ENCODE measurements at places on chromosomes 11 and 22.

- DNase-seq: peak; percentile 32
Measured at GRCh38 chr22:23182309-23183060, 2.2 kb downstream of the BCR start.

GRCh38 chr22:23218867-23219251, 38.5 kb downstream of the BCR start:
- DNase-seq: peak; percentile 34

DNA sequence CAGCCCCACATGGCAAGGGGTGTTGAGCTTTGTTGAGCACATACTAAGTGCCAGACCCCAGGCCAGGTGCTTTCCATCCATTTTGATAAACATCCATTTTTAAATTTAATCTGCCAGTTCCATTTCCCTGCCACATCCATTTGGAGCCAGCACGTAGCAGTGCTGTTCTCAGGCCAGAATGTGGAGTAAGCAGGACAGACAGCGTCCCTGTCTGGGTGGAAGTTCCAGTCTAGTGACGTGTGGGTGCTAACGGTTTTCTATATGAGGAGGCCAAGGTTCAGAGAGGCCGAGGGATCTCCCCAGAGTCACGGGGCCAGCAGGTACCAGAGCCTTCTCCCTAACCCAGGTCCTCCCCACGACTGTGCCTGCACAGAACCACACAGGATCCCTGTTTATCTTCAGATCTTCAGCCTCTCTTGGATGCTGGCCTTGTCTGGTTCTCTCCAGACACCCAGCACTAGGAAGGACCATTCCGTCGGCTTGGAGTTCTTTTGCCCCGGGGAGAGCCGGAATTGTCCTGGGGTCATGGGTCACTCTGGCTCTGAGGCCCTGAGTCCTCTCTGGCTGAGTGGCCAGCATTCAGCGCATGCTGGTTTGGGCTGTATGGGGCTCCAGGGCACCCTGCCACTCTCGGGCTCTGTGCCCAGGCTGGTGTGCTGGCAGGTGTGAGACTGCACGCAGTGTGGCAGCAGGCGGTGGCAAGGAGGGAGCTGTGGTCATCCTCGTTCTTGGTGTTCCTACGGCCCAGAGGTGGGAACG, 63.6 kb upstream of the PPARA start:
- no peak for DNase-seq

DNA sequence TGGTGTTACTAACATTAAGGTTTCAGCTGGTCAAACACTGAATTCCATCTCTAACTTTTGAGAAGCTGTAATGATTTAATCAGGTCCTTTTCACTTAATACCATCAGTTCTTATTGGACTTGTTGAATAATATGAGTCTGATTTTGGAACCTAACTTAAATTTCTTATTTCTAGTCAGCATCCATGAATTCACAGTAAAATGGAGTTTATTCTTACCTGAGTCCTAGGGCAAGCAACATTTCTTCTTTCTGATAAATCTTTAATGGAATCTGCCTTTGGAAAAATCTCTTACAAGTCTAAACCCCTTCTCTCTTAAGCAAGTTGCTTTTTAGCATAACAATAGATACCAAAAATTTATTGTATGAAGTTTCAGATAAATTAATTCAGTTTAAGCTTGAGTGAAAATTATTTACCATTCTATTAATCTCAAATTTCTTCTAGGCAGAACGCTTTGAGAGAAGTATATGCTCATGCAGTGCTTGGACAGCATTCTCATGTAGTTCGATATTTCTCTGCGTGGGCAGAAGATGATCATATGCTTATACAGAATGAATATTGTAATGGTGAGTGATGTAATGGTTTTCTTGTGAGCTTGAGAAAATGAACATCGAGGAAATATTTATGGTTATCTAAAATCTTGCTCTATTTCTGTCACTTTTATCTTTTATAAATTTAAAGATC, 3.4 kb downstream of the WEE1 start:
- peak; percentile 73 for DNase-seq

- no peak for DNase-seq
Measured at GRCh38 chr11:5174934-5175333, 20.4 kb upstream of the OR52A1 start.

DNA sequence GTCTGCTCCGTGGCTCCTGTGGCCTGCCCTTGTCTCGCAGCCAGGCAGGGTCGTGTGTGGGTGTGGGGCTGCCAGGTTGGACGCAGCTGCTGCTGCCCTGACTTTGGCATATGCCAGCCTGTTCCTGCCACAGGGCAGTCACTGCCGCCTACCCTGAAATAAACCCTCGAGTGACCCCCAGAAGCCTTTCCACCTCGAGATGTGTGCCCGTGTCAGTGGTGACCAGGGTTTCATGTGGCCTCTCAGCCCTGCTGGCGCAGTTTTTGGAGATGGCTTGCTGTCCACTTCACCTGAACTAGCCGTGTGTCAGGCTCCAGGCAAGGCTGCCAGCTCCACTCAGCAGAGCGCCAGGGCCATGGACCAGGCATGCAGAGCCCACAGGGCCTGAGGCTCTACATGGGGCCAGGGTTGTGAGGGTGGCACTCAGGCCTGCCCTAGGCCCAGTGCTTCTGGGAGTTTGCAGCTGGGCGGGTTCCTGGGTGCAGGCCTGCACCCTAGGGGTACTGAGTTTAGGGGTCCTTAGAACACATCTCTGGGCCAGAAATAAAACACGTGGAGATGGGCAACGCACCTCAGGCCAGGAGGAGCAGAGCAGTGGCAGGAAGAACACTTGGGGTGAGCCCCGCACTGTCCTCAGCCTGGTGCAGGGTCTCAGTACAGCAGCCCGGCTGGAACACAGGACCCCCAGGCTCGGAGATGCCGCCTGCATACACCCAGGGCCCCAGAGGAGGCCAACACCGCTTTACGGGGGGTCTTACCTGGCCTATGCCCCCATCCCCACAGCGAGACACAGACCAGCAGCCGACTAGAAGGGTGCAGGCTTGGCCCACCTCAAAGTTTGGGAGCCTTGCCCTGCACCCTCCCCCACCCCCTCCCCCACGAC, 8.8 kb upstream of the PANX2 start:
- DNase-seq: no peak

DNA sequence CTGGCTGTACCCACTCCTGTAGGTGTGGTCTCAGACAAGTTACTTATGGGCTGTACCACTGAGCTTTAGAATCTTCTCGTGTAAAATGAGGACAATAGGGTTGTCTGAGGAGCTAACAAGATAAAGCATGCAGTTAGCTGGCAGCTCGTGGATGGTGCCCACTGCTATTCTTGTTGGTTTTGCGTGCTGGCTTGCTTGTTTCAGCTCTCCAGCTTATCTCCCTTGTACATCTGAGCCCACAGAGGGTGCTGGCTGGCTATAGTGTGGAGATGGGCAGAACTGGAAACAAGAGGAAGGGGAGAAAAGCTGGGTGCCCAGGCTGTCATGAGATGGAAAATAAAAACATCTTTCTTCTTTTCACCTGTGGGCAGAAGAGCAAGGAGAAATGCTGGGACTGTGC, 46.5 kb upstream of the GALNT18 start:
- DNase-seq: no peak

- no peak for DNase-seq
Measured at GRCh38 chr11:87438416-87438815, 400.7 kb downstream of the TMEM135 start.

DNA sequence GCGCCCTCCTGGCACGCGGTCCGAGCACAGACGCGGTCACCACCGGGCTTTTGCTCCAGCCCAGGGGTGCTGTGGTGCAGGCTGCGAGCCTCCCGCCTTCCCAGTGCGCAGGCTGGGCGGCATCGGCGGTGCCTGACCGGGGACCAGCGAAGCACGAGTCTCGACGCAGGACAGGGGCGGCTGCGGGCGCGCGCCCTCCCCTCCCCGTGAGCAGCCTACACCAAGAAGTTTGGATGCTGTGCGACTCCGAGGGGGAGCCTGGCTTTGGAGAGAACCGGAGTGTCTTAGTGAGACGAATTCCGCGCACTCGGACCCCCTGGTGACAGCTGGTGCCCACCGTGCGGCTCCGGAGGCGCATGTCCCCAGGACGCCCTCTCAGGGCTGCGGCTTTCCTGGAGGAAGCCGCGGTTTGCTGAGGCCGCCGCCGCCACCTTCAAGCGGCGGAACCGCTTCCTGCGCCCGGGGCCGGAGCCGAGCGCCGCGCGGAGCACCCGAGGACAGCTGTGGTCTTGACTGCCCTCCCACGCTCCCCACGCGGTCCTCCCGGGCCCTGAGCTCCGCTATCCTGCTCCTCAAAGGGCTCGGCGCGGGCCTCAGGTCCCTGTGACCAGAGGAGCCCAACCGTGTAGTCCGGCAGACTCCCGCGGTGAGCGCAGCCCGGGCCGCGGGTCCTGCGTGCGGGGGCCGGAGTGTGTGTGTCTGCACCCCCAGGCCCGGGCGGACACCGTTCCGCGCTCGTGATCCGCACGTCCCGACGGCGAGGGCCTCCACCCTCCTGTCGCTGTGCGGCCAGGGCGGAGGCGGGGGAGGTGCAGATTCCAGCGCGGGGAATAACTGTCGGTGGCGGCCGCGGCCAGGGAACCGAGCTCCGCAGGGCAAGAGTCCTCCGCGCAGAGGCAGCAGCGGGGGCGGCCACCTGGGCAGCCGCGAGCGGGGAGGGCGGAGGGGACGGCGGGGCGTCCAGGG, 1.7 kb downstream of the FGF3 start:
- DNase-seq: no peak

- DNase-seq: no peak
Measured at GRCh38 chr11:65166893-65167292, 3.1 kb upstream of the SPDYC start.

GRCh38 chr11:114256967-114257286, 39.3 kb upstream of the NNMT start:
- no peak for DNase-seq

- peak; percentile 87 for DNase-seq
Measured at GRCh38 chr11:110098645-110099044, 5.5 kb downstream of the ZC3H12C start.

DNA sequence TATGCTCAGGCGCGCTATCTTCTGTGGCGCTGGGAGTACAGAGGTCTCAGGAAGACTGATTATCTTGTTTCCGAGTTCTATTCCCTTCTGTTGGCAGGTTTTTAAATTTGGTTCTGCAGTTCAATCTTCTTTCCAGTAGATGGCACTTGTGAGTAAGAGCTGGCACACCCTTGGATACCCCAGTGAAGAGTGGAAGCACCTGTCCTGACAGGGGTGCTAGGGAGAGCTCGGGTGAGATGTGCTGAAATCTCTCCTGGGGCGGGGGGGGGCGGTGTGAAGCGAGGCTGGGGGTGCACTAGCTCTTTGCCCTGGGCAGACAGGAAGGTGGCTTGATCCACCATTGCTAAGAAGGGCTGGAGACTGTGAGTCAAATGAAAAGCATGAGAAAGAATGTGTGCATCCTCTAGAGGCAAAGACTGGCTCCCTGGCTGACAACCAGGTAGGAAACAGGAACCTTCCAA, 679.9 kb upstream of the CCDC179 start:
- DNase-seq: peak; percentile 18

DNA sequence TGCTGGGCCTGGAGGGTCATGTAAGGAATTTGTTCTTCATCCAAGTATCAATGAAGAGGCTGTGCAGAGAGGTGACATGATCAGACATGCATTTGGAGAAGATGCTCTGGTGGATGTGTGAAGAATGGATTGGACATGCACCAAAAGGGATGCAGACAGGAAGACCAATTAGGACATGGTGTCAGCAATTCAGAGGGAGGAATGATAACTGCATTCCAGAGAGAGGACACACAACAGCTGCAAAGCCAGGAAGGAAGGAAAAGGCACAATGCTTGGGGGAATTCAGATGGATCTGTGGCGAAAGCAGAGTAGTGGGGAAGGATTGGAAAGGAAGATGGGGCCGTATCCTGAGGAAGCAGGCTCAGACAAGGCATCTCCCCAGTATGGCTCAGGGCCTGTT, 5.2 kb upstream of the ARRB1 start:
- no peak for DNase-seq

DNA sequence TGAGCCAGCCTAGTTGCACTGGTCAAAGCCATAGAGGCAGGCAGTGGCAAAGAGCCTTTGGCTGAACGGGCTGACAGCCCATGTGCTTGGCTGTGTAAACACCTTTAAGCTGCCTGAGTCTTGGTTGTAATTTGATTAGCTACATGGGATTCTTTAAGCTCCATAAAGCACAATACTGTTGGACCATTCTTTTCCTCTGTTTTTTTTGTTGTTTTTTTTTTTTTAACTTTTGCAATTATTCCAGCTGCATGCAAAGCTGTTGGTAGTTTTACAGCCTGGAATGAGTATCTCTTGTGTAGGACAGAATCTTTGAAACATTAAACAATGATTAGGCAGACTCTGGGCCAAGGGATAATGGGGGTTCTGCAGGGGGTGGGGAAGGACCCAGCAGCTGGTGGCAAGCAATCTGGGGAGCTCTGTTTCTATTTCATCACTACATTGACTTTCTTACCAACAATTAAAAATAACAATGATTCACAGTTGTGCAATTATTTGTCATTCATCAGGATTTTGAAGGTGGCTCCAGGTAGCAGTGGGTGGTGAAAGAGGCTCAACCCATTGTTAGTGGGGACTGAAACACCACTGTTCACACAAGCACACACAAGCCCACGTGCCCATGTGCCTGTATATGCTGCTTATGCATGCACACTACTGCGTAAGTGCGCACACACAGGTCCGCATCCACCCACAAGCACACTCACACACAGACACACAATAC, 69.5 kb upstream of the CSNK2A3 start:
- DNase-seq: no peak

GRCh38 chr11:81112718-81113117, 1620.9 kb downstream of the FAM181B start:
- no peak for DNase-seq

DNA sequence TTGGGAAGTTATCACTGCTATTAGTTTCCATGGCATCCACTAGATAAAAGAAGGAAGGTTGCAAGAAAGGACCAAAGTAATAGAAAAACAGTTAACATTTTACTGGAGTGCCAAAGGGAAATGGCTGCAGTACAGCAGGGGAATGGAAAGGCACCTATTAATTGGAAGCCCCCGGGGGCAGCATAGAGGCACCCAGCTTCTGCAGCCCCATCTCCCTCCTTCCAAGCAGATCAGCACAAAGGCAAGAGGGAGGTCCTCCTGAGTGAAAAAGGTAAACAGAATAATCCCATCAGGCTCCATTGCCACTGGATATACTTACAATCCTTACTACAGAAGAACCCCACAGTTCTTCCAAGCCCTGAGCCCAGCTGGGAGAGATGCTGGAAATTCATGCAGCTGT, 887.1 kb downstream of the DLG2 start:
- no peak for DNase-seq

- peak; percentile 49 for DNase-seq
Measured at GRCh38 chr11:119169282-119169719, 776 bp downstream of the NLRX1 start.

All from inflammatory macrophage treated with lipopolysaccharide for 4 hours (primary cell).